ENCODE measurements at places on chromosomes 4 and X.

DNA sequence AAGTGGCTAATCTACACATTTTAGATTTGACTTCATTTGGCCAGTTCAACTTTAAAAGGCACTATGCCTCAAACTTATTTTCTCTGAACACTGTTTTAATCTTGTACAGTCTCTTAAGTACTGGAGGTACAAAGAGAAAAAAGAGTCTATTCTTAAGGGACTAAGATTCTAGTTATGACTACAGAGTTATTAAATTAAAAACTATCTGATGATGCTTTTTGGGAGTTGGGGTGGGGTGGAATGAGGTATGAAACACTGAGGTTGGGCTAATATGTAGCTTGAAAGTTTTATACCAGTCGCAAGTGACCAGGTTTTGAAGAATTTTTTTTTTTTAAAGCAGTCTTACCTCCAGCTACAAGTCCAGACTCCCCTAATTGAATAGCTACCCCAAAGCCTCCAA is 17.7 kb upstream of the GPR34 start:
- DNase-seq = no peak

DNA sequence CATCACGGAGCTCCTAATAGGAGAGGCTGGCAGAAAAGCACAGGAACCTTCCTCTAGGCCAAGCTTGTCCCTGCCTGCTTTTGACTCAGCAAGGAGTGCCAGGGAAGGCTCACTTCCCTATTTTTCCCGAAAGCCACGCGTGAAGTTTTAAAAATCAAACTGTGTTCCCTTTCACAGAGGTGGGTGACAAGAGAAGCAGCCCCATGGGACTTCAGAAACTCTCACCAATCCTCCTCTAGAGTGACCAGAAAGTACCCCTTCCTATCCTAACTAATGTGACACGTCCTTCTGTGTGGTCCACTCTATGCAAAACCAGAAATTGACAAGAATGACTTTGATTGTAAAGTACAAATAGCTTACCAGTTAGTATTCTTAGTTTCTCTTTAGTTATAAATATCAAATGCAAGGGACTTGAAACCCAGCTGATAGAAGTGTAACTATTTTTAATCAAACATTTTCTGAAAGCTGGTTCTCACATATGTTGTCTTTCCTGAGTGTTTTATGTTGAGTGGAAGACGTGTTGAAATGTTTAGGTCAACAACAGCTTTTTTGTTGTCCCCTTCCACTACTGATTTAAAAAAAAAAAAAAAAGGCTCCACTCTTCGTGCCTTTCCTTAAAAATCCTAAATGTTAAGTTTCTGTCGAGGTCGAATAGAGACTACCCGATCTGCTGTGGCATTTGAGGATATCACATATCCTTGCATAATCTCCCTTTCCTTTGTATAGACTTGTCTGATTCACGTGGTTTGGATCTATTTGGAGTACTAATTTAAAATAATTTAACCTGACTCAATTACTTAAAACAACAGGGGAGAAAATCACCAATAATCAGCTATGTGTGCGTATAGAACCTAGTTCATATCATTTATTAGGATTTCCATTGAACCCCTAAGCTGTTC is 42.1 kb downstream of the NFKB1 start:
- DNase-seq = no peak

GRCh38 chr4:119707336-119707735 is 78.7 kb upstream of the PDE5A start:
- DNase-seq = no peak

- DNase-seq = no peak
These were observed 665 bp upstream of the LRPAP1 start for GRCh38 chr4:3532751-3533422.

DNA sequence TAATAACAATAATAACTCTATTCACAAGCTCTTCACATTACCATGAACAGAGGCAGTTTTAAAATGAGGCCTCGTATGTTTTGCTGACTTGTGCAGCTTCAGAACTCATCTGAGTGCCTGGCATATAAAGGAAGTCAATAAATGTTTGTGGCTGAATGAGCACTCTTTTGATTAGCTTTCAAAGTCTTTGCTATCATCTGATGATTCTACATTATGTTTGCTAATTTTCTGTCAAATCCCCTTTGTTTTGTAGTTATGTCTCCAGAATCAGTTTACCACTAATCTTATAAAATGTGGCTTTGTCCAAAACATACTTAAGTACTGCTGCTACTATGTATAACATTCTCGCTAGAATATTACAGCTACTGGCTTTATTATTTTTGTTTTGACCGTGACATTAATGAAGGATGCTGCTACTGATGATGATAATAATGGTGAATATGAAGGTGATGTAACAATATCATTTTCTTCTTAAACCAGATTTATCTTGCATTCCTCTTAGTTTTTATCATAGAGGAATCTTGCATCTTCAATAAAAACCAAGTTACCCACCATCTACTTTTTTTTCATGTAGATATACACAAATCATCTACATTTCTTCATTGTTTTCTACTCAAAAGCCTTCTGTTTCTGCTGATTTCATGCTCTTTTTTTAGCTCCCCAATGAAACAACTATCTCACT is 384.5 kb downstream of the NAF1 start:
- DNase-seq = no peak

GRCh38 chr4:25788703-25789238 is 74.0 kb downstream of the SEL1L3 start:
- no peak for DNase-seq
